ENCODE measurements at places on chromosomes 3 and 15.

DNA sequence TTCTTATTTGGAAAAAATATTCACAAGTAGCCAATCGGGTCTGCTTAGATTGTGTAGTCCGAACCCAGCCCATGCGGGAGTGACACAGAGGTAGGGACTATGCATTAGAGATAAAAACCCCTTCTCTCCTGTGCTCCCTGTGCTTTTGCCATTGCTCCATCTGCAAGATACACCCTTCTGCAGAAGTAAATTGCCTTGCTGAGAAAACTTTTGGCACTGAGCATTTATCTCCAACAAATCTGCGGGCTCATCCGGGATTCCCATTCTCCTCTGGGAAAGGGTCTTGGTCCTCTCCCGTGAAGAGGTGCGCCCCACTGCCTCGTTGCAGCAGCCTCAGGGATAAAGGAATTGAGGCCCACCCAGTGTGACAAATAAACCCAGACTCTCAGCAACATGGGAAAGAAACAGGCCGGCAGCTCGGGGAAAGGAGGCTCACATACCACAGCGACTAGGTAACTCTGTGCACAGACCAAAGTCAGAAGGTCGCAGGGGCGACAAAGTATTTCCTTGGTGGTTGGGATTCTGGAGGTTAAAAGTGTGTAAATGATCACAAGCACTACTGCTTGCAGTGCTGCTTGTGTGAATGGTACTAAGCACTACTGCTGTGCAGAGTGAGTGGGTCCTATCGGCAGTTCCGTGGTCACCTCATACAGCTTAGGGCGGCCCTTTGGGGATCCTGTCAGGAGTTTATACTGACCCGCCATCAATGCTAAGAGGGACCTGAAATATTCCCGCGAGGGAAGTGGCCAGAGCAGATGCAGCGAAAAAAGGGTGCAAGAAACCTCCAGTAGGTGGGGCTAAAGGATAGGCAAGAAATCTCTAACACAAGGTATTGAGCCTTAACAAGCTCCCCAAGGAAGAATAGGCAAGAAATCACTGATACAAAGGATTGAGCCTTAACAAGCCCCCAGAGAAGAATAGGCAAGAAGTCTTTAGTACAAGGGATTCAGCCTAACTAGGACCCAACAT is 54.3 kb downstream of the GSK3B start:
- DNase-seq: no peak

GRCh38 chr3:183987000-183987600 is 30.6 kb downstream of the ABCC5 start:
- DNase-seq: no peak

DNA sequence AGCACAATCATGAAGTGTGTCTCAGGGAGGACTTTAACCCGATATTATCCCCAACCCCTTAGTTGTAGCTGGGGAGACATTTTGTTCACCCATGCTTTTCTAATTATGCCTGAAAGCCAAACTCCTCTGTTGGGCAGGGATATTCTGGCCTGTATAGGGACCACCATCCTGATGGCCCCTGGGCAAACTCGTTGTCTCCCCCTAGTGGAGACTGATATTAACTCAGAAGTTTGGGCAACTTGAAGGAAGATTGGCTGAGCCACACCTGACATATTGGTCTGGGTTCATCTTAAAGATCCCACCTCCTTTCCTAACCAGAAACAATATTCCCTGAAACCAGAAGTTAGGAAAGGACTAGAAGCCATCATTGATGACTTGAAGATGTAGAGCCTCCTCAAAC is 42.3 kb downstream of the TM4SF18 start:
- DNase-seq: no peak

DNA sequence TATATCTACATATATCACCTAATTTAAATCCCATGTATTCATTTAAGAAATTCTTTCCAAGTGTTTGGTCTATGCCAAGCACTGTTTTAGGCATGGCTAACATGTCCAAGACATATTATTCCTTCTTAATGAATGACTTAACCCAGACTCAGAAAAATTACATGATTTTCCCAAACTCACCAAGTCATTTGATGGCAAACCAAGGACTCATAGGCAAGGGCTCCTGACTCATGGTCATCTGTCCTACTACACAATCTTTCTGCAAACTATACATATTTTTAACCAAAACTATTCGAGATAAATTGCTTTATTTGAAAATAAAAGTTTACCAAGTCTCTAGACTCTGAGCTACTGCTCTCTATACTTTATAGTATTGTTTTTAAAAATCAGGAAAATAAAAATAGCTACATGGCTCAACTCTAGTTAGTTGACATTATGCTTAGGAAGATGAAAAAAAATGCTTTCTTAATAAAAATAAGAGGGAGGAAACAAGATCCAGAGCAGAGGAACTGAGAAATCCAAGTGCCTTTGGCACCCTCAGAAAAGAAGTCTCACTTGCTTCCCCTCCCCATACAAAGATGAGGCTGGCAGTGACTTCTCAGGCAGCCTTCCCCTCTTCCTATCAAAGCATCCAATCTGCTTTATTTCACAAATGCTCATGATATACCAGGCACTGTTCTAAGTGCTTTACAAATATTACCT is 182.2 kb downstream of the RSL24D1 start:
- DNase-seq: no peak

- no peak for DNase-seq
Observed at GRCh38 chr3:127762077-127762786, 60.1 kb downstream of the MGLL start.

- no peak for DNase-seq
Observed at GRCh38 chr3:48938156-48938555, 19.5 kb downstream of the ARIH2 start.

All from CD4-positive, alpha-beta T cell (primary cell).